ENCODE measurements at places on chromosomes 7 and 10.
A peak's percentile ranks its signal among the peaks of the same experiment; 100 is the strongest.

- no peak for DNase-seq
Measured at GRCh38 chr10:8677642-8678041, 623.2 kb downstream of the GATA3 start.

GRCh38 chr10:69567920-69568319, 5.3 kb downstream of the NEUROG3 start:
- peak; percentile 68 for DNase-seq

- DNase-seq = peak; percentile 65
Measured at GRCh38 chr10:90920986-90921666, at the start of gene ANKRD1. Gene ANKRD1 (minus strand): TSS chr10:90921087. CDS start chr10:90921027, 60 bp downstream.

- no peak for DNase-seq
Measured at GRCh38 chr7:128383776-128384175, 22.3 kb upstream of the PRRT4 start.

- DNase-seq = peak; percentile 67
Measured at GRCh38 chr7:129091484-129092002, 36.6 kb upstream of the TNPO3 start.

GRCh38 chr7:87369216-87369615, 23.8 kb downstream of the CROT start:
- no peak for DNase-seq

DNA sequence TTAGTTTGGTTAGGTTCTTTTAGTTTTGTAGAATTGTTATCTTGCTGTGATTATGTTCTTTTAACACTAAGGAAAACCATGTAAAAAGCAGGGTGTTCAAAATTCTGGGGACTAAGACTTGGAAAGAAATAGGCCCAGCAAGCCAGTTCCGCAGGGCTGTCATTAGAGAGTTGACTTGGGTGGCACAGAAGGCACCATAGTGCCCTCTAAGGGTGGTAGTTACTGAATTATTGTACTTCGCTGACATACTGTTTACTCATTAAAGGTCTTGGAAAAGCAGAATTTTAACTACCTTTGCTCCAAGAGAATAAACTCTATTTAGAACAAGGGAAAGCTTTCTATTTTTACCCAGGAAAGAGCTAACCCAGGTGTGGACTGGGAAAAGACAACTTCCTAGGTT, 86.5 kb downstream of the OTUD1 start:
- peak; percentile 7 for DNase-seq

DNA sequence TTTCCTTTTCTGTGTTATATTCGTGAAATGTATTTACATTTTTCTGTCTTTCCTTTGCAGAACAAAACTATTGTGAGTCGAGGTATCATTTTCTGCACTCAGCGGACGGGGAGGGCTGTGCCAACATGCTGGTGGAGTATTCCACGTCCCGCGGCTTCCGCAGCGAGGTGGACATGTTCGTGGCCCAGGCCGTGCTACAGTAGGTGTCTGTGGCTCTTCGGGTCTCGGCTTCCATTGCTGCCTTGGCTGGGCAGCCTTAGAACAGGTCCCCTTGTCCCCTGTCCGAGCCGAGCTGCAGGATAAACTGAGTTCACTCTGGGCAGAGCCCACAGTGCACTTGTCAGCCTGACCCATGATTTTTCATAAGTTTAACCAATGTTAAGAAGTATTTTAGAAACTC, 14.5 kb downstream of the GET4 start:
- no peak for DNase-seq

DNA sequence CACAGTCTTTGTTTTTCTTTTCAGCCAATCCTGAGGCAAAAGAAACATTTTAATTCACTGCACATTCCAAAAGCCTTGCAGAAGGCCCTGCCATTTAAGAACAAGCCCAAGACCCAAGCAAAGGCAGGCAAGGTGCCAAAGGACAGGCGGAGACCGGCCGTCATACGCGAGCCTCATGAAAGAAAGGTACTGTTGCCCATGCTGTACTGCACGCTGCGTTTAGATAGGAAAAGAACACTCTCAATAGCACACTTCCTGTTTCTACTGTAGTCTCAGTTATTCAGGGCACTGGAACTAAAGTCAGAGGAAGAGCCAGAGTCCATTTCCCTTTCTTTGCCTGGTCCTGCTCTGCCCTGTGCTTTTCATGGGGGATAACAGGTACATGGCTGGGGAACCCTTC, 47.6 kb downstream of the BMS1 start:
- DNase-seq = no peak

DNA sequence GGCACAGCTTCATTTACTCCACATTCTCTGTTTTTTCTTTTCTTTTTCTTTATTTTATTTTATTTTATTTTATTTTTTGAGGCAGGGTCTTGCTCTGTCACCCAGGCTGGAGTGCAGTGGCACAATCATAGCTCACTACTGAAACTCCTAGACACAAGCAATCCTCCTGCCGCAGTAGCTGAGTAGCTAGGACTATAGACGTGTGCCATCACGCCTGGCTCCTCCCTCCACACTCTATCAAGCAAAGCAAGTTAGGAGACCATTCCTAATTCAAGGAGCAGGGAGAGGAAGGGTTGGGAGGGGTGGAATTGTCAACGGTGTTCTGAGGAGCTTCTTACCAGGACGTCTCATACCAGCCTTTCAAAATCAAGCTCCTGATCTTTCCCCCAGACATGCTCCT, 52.4 kb downstream of the OAT start:
- DNase-seq = no peak

DNA sequence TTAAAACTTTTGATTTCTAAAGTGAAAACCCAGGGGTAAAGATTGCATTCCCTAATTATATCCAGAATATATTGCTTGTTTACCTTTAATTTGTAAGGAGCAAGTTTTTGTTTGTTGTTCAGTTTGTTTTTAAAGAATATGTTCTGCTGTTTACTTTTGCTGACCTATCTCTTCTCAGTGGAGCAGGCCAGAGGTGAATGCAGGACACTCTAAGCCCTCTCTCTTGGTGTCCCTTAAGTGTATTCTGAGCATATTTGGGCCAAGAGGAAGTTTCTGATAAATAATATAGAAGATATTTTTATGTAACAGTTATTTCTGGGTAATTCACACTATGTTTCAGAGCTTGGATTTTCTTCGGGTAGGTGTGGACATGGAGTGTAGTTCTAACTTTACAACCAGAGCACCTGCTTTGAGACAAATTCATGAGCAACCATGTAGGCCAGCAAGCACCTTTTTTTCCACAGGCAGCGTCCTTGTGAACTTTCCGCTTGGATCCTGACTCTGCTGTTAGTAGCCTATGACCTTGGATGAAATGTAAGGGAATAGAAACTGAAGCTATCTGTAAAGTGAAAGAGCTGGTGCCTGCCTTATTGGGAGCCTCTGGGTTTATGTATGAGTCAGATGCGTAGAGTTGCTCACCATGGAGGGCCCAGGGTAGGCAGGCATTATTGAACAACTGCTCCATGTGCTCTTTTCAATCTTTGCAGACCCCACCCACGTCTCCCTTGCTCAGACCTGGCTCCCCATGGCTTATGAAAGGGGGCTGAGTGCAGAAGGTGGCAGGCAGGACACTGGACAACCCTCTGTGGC, 16.1 kb downstream of the OGDH start:
- no peak for DNase-seq

DNA sequence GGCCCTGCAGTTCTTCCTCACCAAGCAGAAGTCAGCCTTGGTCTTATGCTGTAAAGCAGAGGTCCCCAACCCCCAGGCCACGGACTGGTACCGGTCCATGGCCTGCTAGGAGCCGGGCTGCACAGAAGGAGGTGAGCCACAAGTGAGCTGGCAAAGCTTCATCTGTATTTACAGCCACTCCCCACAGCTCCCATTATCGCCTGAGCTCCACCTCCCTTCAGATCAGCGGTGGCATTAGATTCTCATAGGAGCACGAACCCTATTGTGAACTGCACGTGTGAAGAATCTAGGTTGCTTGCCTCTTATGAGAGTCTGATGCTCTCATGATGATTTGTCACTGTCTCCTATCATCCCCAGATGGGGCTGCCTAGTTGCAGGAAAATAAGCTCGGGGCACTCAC, 87.6 kb upstream of the NEBL start:
- DNase-seq = no peak

GRCh38 chr7:100118388-100119071, 628 bp downstream of the TAF6 start:
- DNase-seq = no peak

GRCh38 chr7:84251277-84251781, 56.7 kb upstream of the SEMA3A start:
- DNase-seq = no peak

DNA sequence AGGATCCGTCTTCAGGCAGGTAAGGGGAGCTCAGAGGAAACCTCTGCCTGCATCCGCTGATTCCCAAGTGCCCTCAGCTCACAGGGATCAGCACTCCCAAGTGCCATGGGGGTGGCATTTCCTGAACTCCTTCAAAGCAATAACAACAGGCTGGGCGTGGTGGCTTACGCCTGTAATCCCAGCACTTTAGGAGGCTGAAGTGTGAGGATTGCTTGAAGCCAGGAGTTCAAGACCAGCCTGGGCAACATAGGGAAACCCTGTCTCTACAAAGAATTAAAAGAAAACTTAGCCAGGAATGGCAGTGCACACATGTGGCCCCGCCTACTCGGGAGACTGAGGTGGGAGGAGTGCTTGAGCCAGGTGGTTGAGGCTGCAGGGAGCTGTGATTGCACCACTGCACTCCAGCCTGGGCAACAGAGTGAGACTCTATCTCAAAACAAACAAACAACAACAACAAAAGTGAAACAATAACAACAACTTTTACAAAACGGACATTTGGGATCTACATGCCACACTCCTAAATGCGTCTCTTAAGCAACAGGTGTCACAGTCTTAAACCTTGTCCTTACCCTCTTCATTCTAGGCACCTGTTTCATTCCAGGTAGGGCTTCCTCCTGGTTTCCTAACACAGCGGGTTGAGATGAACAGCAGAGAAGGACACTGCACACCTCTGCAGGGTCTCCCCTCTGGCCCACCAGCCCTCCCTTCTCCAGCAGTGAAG, 73.8 kb downstream of the PAXIP1 start:
- DNase-seq = no peak

GRCh38 chr10:96704563-96704962, 15.8 kb downstream of the PIK3AP1 start:
- DNase-seq = no peak

GRCh38 chr10:21230219-21230618, 295.3 kb downstream of the SKIDA1 start:
- no peak for DNase-seq

DNA sequence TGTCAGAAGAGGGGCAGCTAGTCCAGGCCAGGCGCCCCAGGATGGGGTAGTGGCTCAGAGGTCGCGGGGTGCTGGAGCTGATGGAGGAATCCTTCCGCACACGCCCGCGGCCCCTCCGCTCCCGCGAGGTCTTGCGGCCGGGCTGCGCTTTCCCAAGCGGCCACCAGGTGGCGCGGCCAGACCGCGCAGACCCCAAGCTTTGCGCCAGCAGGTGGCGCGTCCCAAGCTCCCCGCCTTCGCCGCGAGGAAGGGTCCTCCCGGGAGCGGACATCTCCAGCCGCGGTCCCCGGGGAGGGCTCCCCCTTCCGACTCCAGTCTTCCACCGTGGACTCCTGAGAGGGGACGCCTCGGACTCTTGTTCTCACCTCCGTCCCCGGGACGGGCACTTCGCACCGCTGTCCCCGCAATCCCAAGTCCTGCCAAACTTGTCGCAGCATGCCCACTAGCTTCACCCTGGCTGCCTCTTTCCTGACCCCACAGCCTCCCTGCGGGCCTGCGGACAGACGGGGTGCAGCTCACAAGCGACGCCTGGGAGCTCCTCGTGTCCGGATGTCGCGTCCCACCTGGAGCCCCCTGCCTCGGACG, 19.4 kb downstream of the KCNK18 start:
- DNase-seq = peak; percentile 81

DNA sequence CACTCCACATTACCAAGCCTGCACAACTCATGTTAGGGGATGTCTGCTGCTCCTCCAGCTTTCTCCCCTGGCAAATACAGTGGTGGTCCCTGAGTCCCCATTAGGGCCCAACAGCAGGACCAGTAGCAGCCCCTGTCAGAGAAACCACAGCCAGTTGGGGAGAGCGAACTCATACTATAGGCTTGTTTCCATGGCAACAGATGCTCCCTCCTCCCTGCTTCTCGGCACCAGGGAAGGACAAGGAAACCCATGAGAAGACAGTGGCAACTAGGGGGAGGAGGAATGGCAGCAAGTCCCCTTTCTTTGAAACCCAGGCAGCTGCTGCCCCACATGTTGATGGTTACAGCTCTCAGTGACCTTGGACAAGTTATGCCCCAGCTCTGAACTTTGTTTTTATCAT, 326.4 kb downstream of the KCNMA1 start:
- no peak for DNase-seq

DNA sequence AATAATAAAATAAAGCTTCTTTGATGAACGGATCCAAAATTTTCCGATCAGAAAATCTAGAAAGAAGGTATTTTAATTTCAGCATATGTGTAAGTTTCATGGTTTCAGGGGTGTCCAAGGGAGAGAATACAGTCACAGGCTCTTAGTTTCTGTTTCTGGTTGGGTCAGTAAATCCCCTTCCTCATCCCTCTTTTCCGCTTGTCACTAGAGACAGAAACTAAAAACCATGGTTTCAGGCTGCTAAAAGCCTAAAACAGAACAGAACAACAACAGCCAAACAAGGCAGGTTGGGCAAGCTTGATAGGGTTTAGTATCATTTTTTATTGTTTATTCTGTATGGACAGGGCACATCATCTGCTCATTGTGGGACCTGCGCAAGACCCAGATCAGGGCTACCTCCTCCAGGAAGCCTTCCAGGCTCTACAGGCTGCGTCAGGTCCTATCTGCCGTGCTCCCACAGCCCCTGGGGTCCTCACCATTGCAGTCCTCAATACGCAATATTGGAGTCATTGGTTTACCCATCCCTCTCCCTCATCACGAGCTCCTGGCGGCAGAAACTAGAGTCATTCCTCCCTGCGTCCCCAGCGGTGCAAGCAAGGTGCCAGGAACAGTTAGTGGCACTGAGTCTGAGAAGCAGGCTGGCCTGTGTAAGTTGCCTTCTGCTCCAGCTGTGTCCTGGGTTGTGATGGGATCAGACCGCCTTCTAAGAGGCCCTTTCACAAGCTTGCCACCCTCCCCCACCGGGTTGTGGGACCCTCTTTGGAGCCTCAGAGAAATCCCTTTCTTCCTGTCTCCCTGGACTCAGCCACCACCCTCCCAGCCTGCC, 70.2 kb upstream of the CUX1 start:
- no peak for DNase-seq

- DNase-seq = no peak
Measured at GRCh38 chr7:115122388-115122787, 200.5 kb downstream of the MDFIC start.

- DNase-seq = no peak
Measured at GRCh38 chr7:741850-742249, 14.8 kb upstream of the PRKAR1B start.

- no peak for DNase-seq
Measured at GRCh38 chr10:71297343-71297742, 21.7 kb upstream of the SLC29A3 start.

GRCh38 chr7:52909131-52909530, 126.3 kb upstream of the POM121L12 start:
- DNase-seq = no peak

Data from hepatic stellate cell (primary cell).